ENCODE measurements at places on chromosomes 2 and 18. TPM values are rescaled to one million over a fixed set of nuclear protein-coding genes. Genes with fewer than 3 reads are reported as not detected.

TMEM18 gene
- 88.7 TPM for polyA plus RNA-seq

SLC38A11 gene
- 1.0 TPM for polyA plus RNA-seq

NT5C1B gene
- polyA plus RNA-seq: not detected

ASB18 gene
- not detected for polyA plus RNA-seq

KCNJ3 gene
- polyA plus RNA-seq: 18.5 TPM

CDH2 gene
- 121 TPM for polyA plus RNA-seq

MRO gene
- 0.71 TPM for polyA plus RNA-seq

MC5R gene
- polyA plus RNA-seq: not detected

NOL4 gene
- 12.3 TPM for polyA plus RNA-seq

LYG2 gene
- 0.39 TPM for polyA plus RNA-seq

TBR1 gene
- polyA plus RNA-seq: not detected
